IMR-90 (cell line): ENCODE measurements at places on chromosomes 7 and 10. TPM values are rescaled to one million over a fixed set of nuclear protein-coding genes. Genes with fewer than 3 reads are reported as not detected.

The NODAL gene
- not detected in 2 replicates for total RNA-seq

The ZNF727 gene
- not detected in 2 replicates for total RNA-seq

The GDF2 gene
- under 0.01 TPM in 1 of 2 replicates, not detected in the other for total RNA-seq

The HMX3 gene
- total RNA-seq, result not detected in 2 replicates

The HABP2 gene
- not detected in 2 replicates for total RNA-seq

The FRAT1 gene
- 0.54 and 0.83 TPM in 2 replicates for total RNA-seq

The FGL2 gene
- total RNA-seq, result 0.56 and 1.3 TPM in 2 replicates

The ATRNL1 gene
- total RNA-seq, result 0.18 and 0.56 TPM in 2 replicates

The VAX1 gene
- not detected in 2 replicates for total RNA-seq

The SEMA4G gene
- total RNA-seq, result 0.56 and 0.90 TPM in 2 replicates

The ST8SIA6 gene
- 0.18 and 0.56 TPM in 2 replicates for total RNA-seq

The EN2 gene
- total RNA-seq, result not detected in 2 replicates

The ARPC1B gene
- 243 and 351 TPM in 2 replicates for total RNA-seq
